GF-D8 (cell line): ENCODE measurements at places on chromosomes 5 and 9.

DNA sequence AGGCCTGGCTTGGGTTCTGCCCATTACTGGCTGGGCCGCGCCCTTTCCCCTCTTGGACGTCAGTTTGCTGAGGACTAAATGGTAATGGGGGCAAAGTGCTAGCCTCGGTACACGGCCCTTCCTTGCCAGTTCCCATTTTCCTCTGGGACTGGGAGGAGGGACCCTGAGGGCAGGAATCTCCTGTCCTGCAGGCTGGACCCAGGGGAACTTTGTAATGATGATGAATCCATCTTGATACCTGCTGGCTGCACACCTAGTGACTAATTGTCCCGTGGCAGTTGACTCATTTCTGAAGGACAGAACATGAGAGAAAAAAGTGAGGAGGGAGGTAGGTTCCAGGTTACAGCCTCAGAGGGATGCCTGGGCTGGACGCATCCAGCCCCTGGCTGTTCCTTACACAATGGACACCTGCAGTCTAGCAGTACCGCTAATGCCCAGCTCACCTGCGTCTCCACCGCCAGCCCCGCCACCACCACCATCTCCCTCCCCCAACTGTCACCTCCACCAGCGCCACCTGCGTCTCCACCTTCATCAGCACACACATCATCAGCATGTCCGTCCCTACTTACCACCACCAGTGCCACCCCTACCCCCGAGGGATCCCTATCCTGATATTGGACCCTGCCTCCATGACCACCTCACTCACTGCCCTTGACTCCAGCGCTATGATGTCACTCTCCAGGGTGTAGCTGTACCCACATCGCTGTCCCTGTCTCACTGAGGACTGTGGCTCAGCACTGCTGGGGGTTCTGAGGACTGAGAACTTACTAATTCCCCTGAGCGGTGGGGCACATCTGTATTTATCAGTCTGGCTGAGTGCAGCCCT is 4.3 kb downstream of the CDHR2 start:
- no peak for DNase-seq

DNA sequence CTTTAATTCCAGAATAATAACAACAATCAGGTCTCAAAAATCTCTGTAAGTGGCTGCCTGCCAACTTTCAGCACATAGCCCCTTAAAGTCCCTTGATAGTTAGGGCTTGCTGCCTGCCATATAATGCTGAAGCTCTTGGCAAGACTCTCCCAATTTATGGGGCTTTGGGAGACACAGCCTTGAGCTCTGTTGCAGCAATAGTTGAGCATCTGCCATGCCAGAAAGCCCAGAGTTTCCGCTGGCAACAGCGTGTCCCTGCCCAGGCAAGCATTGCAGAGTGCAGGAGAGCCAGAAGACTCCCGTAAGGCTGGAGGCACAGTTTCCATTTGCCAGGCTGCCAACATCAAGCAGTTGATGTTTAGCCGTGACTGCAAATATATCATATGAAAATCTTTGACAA is 678.5 kb upstream of the NUDT12 start:
- no peak for DNase-seq

DNA sequence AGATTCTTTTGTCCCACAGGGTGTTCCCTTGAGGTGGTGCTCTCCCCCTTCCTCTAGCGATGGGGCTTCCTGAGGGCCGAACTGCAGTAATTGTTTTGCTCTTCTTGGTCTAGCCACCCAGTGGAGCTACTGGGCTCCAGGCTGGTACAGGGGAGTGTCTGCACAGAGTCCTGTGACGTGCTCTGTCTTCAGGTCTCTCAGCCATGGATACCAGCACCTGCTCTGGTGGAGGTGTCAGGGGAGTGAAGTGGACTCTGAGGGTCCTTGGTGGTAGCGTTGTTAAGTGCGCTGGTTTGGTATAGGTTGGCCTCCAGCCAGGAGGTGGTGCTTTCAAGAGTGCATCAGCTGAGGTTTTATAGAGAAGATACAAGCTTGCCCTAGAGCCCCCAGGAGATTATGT is 20.4 kb upstream of the CEP72 start:
- DNase-seq = no peak

GRCh38 chr9:130901498-130902203 is 5.0 kb upstream of the QRFP start:
- no peak for DNase-seq

DNA sequence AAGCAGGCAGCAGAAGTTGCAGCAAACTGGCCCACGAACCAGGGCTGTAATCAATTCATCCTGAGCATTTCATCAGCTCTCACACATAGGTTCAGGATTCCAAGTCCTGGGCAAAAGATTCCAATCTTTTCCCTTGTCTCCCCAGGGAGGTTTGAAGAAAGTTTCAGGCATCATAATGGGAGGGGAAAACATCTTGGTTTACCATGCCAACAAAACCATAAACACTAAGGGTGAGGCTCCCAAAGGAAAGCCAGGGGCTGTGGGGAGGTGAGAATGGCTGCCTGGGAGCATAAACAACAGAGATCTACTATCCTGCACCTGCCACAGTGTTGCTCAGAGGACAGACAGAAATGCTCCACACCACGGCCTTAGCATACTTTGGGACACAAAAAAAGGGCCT is 94.6 kb downstream of the SH3TC2 start:
- no peak for DNase-seq

- no peak for DNase-seq
Measured at GRCh38 chr9:111102793-111103464, 64.7 kb upstream of the LPAR1 start.

DNA sequence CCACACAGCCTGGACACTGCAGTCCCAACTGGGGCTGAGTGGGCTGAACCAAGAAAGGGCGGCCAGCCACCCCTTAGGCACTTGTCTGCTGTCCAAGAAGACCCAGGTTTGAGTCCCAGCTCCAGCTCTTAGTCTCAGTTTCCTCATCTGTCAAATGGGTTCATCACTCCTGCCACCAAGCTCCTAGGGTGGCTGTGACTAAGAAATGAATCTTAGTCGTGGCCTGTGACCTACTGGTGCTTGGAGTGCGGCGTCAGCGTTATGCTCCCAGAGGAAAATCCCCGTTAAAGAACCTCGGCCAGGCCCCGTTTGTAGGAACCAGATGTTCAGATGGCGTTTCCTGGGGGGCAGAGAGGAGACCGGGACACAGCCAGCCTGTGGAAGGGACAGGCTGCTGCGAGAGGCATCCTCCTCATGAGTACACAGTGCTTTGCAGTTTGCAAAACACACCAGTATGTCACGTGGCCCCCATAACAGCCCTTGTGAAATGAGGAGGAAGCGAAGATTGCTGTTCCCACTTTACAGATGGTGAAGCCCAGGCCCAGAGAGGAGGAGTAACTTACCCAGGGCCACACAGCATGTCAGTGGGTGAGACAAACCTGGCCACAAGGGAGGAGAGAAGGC is 3.3 kb downstream of the FIBCD1 start:
- DNase-seq = no peak

GRCh38 chr5:62284946-62285891 is 20.8 kb upstream of the KIF2A start:
- no peak for DNase-seq

GRCh38 chr5:36680066-36680465 is 73.7 kb downstream of the SLC1A3 start:
- DNase-seq = no peak

DNA sequence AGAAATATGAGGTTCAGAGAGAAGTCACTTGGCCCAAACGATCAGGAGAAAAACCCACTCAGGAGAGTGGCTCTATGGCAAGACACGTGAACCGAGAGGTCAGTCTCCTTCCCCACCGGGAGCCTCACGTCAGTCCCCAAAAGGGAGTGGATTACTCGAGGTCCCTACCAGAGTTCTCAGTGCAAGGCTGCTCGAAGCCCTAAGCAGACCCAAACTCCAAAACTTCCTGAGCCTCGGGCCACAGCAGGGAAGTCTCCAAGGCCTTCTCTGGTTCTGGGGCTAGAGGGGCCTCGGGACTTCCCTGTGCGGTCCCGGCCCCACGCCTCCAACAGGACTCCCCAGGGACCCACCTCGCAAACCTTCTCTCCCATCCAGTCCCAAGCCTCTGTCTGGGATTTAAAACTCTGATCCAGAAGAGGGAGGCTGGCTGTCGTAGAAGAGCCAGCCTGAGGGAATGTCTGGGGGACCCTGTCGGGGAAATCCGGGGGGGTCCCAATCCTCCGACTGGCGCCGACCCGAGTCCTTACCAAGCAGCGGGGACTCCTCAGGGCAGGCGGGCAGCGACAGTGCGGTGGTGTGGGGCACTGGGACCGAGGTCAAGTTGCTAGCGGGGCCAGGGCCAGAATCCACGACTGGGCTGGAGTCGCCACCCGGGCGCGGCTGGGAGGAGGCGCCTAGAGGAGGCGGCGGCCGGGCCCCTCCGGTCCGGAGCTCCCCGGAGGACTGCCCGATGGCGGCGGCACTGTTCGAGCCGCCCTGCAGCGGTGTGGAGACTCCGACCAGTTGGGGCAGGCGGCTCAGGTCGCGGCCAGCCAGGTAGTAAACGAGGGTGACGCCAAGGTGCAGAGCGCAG is 679 bp downstream of the B4GALT1 start:
- no peak for DNase-seq

DNA sequence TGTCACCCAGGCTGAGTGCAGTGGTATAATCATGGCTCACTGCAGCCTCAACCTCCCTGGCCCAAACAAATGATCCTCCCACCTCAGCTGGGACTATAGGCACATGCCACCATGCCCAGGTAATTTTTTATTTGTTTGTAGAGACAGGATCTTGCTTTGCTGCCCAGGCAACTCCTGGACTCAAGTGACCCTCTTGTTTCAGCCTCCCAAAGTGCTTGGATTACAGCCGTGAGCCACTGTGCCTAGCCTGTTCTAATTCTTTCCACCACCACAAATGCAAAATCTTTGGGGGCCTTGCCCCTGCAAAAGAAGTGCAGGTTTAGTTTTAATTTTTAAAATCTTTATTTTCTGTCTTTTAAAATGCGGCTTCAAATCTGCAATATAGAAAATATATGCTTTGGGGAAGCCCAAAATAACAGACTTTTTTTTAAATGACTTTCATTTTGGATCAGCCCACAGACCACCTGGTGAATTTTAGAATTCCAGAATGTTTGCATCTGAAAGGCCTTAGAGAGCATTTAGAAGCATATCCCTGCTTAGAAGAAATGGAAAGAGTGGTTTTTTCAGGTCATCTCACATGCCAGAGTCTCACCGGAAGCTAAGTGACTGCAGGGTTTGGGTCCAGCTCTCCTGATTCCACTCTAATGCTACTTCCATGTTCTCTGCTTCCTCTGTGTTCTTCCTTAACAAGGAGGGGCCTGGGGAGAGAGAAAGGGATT is 111.4 kb upstream of the FER start:
- no peak for DNase-seq
